H9 (cell line): ENCODE measurements at places on chromosomes 2 and 18. TPM values are rescaled to one million over a fixed set of nuclear protein-coding genes. Genes with fewer than 3 reads are reported as not detected.
A peak's percentile ranks its signal among the peaks of the same experiment; 100 is the strongest.

GRCh38 chr18:41829647-41830516 lies 125.2 kb upstream of the PIK3C3 start:
- H3K27me3 ChIP-seq, result no peaks in the 10 kb centered on the region
- DNase-seq, result no peak
- H3K27ac ChIP-seq, result no peak overlapping the region
- no peaks in the 10 kb centered on the region for H3K4me1 ChIP-seq

DNA sequence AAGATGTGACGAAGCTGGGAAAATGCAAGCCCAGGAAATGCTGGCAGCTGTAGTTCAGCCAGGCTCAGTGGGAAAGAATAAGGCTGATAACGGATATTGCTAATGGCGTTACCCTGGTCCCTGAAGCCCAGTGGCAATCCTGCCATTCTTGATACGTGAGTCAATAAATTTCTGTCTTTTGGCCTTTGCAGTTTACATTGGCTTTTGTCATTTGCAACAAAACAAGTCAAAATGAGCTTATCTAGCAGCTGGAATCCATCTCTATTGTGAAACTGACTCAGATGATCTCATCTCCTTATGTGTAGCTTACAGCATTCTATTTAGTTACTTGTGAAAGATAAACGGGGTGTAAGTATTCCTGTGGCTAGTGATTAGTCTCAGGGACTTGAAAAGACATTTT lies 43.8 kb downstream of the ARL6IP6 start:
- H3K36me3 ChIP-seq, result peaks cover 13% of the 10 kb centered on the region
- DNase-seq, result no peak
- H3K27ac ChIP-seq, result no peak overlapping the region
- no peak overlapping the region for H3K4me3 ChIP-seq
- no peaks in the 10 kb centered on the region for H3K4me1 ChIP-seq

DNA sequence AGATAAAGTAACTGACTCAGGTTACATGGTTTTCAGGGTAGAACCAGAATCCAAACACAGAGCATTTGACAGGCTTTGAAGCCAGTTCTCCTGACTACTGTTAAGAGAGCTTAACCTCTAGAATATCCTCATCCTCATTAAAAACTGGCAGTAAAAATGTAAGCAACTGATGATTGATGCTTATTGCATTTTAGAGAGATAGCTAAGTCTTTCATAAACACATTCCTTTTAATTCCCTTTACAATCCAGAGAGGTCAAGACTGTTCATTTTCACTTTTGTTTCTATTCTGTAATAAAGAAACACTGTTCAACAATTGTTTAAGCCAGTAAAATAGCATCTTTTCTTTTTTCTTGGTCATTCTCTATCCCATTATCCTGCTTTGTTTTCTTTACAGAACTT lies 53.9 kb upstream of the RAB27B start:
- no peak for DNase-seq
- no peak overlapping the region for H3K4me3 ChIP-seq
- H3K27ac ChIP-seq, result no peak overlapping the region
- no peaks in the 10 kb centered on the region for H3K4me1 ChIP-seq

GRCh38 chr2:221001381-221001801 lies 570.7 kb downstream of the EPHA4 start:
- H3K4me1 ChIP-seq, result peaks cover 7% of the 10 kb centered on the region; the same call in 1 of the 2 replicates
- H3K4me3 ChIP-seq, result no peak overlapping the region
- H3K36me3 ChIP-seq, result no peaks in the 10 kb centered on the region

DNA sequence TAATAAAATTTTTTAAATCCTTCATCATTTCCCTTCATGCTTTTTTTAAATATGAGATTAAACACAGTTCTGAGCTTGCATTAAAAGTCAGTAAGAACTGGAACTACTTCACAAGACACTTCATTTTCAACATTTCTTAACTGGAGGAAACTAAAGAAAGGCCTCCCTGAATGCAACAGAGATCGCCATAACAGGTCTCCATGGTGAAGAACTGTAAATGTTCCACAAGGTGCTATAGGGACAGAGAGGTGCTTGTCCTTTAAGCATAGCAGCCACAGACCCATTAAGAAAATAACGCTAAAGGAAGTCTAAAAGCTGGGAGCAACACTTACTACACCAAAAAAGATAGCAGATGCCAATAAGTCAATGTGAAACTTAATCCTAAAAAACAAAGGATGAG lies 8.5 kb downstream of the STAM2 start:
- no peaks in the 10 kb centered on the region for H3K4me1 ChIP-seq
- H3K27ac ChIP-seq, result no peak overlapping the region
- DNase-seq, result no peak
- no peaks in the 10 kb centered on the region for H3K27me3 ChIP-seq
- H3K4me3 ChIP-seq, result no peak overlapping the region

- H3K36me3 ChIP-seq, result no peaks in the 10 kb centered on the region
- no peaks in the 10 kb centered on the region for H3K27me3 ChIP-seq
- no peaks in the 10 kb centered on the region for H3K4me1 ChIP-seq
- no peak for DNase-seq
- no peak overlapping the region for H3K4me3 ChIP-seq
These were observed 1074.4 kb upstream of the GYPC start for GRCh38 chr2:125581557-125581956.

DNA sequence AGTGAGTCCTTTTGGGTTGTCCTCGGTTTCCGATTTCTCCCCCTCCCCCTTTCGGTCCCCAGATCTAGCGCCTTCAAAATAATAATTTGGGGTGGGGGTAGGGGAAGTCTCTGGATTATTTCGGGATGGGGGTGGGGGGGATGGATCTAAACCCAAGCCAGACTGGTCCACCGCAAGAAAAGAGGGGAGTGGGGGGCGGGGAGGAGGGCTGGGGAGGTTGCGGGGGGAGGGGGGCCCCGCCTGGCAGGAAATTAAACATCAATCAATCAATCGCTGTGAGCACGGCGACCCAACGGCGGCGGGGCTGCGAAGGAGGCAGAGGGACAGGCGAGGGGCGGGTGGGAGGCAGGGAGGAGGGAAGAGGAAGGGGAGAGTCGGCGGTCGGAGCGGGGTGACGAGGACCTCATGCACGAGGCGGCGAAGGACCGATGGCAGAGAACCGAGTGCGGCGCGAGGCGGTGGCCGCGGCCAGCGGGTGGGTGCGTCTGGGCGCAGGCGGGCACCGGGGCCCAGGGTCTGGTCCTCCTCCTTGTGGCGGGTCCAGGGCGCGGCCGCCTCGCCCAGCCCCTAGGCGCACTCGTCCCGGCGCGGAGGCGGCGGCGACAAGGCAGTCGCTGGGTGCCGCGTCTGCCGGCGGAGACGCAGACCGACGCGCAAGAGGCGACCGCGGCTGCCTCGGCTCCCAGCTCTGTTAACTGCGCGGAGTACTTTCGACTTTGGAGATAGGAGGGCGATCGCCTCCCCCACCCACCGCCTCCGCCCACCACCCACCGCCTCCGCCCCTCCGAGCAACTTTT lies 468 bp upstream of the SATB2 start:
- peak overlapping the region; percentile 86 for H3K4me3 ChIP-seq
- H3K27me3 ChIP-seq, result peaks cover 9% of the 10 kb centered on the region; the same call in 1 of the 2 replicates
- DNase-seq, result peak; percentile 64

DNA sequence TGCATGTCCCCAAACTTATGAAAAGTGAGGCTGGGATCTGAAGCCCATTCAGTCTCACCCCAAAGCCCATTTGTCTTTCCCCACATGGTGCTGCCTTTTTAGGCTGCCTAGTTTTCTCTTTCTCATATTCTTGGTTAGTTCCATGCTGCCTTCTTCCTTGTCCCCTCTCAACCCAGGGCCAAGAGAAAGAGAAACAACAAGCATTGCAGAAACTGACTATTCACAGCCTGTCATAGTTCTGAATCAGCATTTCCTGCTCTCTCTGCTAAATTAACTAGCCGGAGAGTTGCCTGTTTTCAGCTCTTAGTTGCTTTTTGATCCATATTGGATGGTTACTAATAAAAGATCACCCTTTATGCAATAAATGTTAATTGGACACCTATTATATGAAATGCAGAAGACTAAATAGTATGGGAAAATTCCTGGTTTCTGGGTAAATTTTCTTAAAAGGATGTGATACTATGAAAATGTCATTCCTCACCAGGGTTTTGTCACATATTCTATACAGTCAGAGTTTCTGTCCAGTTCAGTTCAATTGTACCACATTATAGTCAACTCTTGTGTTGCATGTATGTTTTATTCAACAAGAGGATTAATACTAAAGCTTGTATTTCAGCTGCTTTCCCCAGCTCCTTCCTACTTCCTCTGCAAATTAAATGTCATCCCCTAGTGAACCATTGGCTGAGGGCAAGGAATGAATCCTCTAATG lies 246.5 kb downstream of the GALR1 start:
- no peaks in the 10 kb centered on the region for H3K4me1 ChIP-seq
- no peak overlapping the region for H3K27ac ChIP-seq
- no peak overlapping the region for H3K4me3 ChIP-seq
- H3K27me3 ChIP-seq, result no peaks in the 10 kb centered on the region
- H3K36me3 ChIP-seq, result no peaks in the 10 kb centered on the region
- no peak for DNase-seq

DNA sequence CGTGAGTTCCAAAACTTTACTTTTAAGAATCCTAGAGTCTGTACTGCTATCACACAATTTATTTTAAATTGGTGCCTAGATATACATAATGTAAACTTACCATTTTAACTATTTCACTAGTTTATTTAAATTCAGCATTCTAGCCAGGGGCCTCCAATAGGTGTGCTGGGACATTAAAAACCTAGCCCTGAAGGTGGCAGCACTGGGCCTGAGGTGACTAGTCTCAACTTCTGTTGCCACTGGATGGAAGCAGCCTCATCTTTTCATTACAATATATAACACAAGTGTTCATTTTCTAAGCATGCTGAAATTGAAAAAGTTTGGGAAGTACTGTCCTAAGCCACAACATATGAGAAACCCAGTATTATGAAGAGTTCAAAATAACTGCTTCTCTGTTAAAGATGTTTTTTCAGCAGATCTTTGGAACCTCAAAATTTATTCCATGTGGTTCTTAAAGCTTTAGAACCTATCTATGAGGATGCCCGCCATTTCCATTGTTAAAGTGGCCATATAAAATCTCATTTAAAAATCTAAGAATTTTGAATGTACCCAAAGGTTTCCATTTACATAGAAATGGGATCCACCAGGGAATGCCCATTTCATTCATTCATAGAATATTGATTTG lies 2.9 kb upstream of the RBBP8 start:
- no peaks in the 10 kb centered on the region; the same call in 1 of the 2 replicates for H3K36me3 ChIP-seq
- no peak overlapping the region for H3K27ac ChIP-seq
- no peak overlapping the region for H3K4me3 ChIP-seq
- DNase-seq, result peak; percentile 77
- H3K27me3 ChIP-seq, result no peaks in the 10 kb centered on the region

GRCh38 chr18:9724797-9725585 lies 16.9 kb downstream of the RAB31 start:
- H3K4me3 ChIP-seq, result no peak overlapping the region
- peaks cover 4% of the 10 kb centered on the region for H3K36me3 ChIP-seq
- H3K27me3 ChIP-seq, result no peaks in the 10 kb centered on the region

DNA sequence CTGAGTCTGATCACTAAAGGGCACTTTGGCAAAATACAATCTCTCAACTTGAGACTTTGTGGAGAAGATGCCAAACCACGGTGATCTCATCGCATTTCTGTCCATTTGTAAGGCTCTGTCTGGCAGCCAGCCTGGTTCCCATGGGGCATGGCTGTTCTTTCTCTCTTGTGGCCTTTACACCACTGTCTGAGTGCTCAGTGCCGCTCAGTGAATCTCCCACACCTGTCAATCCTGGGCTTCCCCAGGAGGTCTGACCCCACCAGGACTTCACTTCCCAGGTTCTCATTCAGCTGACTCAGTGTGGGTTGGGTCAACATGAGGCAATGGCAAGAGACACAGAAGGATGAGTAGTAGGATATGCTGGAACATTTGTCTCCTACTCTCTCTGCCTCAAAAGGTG lies 96.8 kb upstream of the TRIB2 start:
- no peaks in the 10 kb centered on the region for H3K27me3 ChIP-seq
- H3K36me3 ChIP-seq, result no peaks in the 10 kb centered on the region
- H3K4me1 ChIP-seq, result no peaks in the 10 kb centered on the region; the same call in 1 of the 2 replicates
- DNase-seq, result no peak
- no peak overlapping the region for H3K27ac ChIP-seq

GRCh38 chr18:48884306-48884705 lies 66.5 kb downstream of the SMAD7 start:
- no peak overlapping the region for H3K4me3 ChIP-seq
- H3K36me3 ChIP-seq, result no peaks in the 10 kb centered on the region
- H3K27me3 ChIP-seq, result no peaks in the 10 kb centered on the region
- no peaks in the 10 kb centered on the region for H3K4me1 ChIP-seq

GRCh38 chr2:64848363-64848762 lies 140.8 kb upstream of the SLC1A4 start:
- H3K36me3 ChIP-seq, result no peaks in the 10 kb centered on the region
- no peaks in the 10 kb centered on the region for H3K4me1 ChIP-seq
- no peaks in the 10 kb centered on the region for H3K27me3 ChIP-seq
- no peak overlapping the region for H3K27ac ChIP-seq
- no peak for DNase-seq
- H3K4me3 ChIP-seq, result no peak overlapping the region

GRCh38 chr2:21267232-21267835 lies 143.6 kb downstream of the TDRD15 start:
- H3K27ac ChIP-seq, result no peak overlapping the region
- no peak overlapping the region for H3K4me3 ChIP-seq
- H3K36me3 ChIP-seq, result no peaks in the 10 kb centered on the region
- H3K4me1 ChIP-seq, result no peaks in the 10 kb centered on the region
- DNase-seq, result no peak

DNA sequence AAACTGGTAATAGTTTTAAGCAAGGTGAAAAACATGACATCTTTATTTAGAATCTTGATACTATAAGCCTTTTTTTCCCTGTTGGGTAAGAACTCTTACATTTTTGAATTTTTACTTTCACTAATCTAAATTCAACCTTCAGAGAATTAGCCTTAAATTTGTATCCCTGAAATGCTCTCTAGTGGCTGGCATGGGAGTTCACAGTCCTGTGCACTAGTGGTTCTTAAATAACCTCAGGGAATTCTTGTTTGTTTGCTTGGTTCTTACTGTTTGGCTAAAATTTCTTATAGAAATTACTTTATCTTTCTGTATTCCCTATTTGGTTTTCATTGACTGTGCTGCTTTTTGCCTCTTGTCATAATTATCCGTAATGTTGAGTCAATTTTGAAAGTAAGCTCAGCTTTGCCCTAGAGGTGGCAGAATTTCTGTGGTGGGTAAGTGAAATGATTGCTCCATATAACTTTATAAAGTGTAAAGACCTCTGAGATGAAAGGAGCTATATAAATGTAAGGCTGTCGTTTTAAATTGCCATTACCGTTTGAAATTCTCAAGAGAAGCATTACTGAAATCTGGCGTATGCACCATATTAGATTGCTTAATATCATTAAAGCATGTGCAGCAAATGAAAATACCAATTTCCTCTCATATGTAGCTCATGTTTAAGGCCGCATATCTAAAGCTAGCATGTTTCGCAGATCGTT lies 391.3 kb upstream of the FIGN start:
- no peaks in the 10 kb centered on the region for H3K4me1 ChIP-seq
- H3K27ac ChIP-seq, result no peak overlapping the region
- no peak overlapping the region for H3K4me3 ChIP-seq
- no peak for DNase-seq

- H3K27ac ChIP-seq, result no peak overlapping the region
- H3K4me3 ChIP-seq, result no peak overlapping the region
- H3K36me3 ChIP-seq, result no peaks in the 10 kb centered on the region
- H3K27me3 ChIP-seq, result no peaks in the 10 kb centered on the region
- no peaks in the 10 kb centered on the region for H3K4me1 ChIP-seq
These were observed 668.0 kb upstream of the FAM98A start for GRCh38 chr2:34266908-34267697.

The TMEM163 gene
- 0.39 and 0.66 TPM in 2 replicates for total RNA-seq

The CYS1 gene
- 0.07 and 0.35 TPM in 2 replicates for total RNA-seq

The CCDC148 gene
- 1.1 and 1.5 TPM in 2 replicates for total RNA-seq

The SCLY gene
- 53.4 and 55.3 TPM in 2 replicates for total RNA-seq

The EMILIN1 gene
- total RNA-seq, result 1.2 and 1.8 TPM in 2 replicates

The SEMA4F gene
- 6.4 and 6.6 TPM in 2 replicates for total RNA-seq

The SH2D6 gene
- total RNA-seq, result 0.61 TPM in 2 replicates

The SCN3A gene
- not detected in 2 replicates for total RNA-seq

The SEPTIN10 gene
- total RNA-seq, result 91.2 and 92.5 TPM in 2 replicates

The ANKRD53 gene
- 0.28 and 0.88 TPM in 2 replicates for total RNA-seq

The TCF23 gene
- total RNA-seq, result not detected in 2 replicates

The CYP1B1 gene
- total RNA-seq, result 2.7 and 2.9 TPM in 2 replicates

The EVA1A gene
- 0.68 and 1.7 TPM in 2 replicates for total RNA-seq
